Activated naive CD4-positive, alpha-beta T cell treated with anti-CD3 and anti-CD28 coated beads, Interleukin-2, amount 10 ng/mL, durations not matched to agents 5 hours and 36 hours (primary cell): ENCODE measurements at places on chromosomes 2 and 18. TPM values are rescaled to one million over a fixed set of nuclear protein-coding genes. Genes with fewer than 3 reads are reported as not detected.

C2orf15 gene
- total RNA-seq: 1.6 TPM

TDRD15 gene
- not detected for total RNA-seq

GPR35 gene
- 2.4 TPM for total RNA-seq

ATP6V1C2 gene
- total RNA-seq: not detected

CABLES1 gene
- total RNA-seq: 2.1 TPM

PAIP2B gene
- total RNA-seq: 2.6 TPM

EFHD1 gene
- total RNA-seq: 8.2 TPM

NPAS2 gene
- total RNA-seq: 9.7 TPM

CTNNA2 gene
- total RNA-seq: not detected

STEAP3 gene
- not detected for total RNA-seq

SOX11 gene
- not detected for total RNA-seq

ALLC gene
- total RNA-seq: not detected

SLC9A4 gene
- 0.10 TPM for total RNA-seq

DIPK1C gene
- total RNA-seq: not detected

EVX2 gene
- total RNA-seq: not detected

TIMM21 gene
- 22.1 TPM for total RNA-seq

MEP1B gene
- total RNA-seq: not detected

KLHL14 gene
- total RNA-seq: not detected

SLC4A5 gene
- total RNA-seq: 4.6 TPM

SERPINB13 gene
- not detected for total RNA-seq

EGR4 gene
- 0.10 TPM for total RNA-seq

NYAP2 gene
- not detected for total RNA-seq

XPO1 gene
- 162 TPM for total RNA-seq

AOX1 gene
- 0.10 TPM for total RNA-seq

OXER1 gene
- total RNA-seq: not detected

POMC gene
- 2.8 TPM for total RNA-seq

HOXD4 gene
- total RNA-seq: not detected

TTN gene
- 11.6 TPM for total RNA-seq

PLCL1 gene
- 2.6 TPM for total RNA-seq

UCN gene
- total RNA-seq: 3.4 TPM

POTEJ gene
- not detected for total RNA-seq

CPO gene
- not detected for total RNA-seq

COA5 gene
- 30.9 TPM for total RNA-seq

DRC1 gene
- total RNA-seq: not detected

CFC1 gene
- total RNA-seq: not detected

KCNS3 gene
- not detected for total RNA-seq

KCNE4 gene
- total RNA-seq: not detected

SH3RF3 gene
- 0.43 TPM for total RNA-seq

SLC19A3 gene
- total RNA-seq: not detected

PLB1 gene
- 0.99 TPM for total RNA-seq

CROCC2 gene
- total RNA-seq: not detected

GYPC gene
- total RNA-seq: 204 TPM

CCDC141 gene
- total RNA-seq: 11.4 TPM

KCNK3 gene
- not detected for total RNA-seq

VWA3B gene
- not detected for total RNA-seq

LAMA3 gene
- total RNA-seq: 1.2 TPM

ALK gene
- not detected for total RNA-seq

CAPN14 gene
- total RNA-seq: 0.18 TPM

HAAO gene
- not detected for total RNA-seq

CCT4 gene
- total RNA-seq: 131 TPM

HJURP gene
- 93.8 TPM for total RNA-seq
